ENCODE measurements at places on chromosomes 4 and X.

GRCh38 chr4:55071951-55072350 is 53.4 kb downstream of the KDR start:
- DNase-seq: no peak

- DNase-seq: no peak
Measured at GRCh38 chr4:63901304-63901703, 507.9 kb downstream of the TECRL start.

DNA sequence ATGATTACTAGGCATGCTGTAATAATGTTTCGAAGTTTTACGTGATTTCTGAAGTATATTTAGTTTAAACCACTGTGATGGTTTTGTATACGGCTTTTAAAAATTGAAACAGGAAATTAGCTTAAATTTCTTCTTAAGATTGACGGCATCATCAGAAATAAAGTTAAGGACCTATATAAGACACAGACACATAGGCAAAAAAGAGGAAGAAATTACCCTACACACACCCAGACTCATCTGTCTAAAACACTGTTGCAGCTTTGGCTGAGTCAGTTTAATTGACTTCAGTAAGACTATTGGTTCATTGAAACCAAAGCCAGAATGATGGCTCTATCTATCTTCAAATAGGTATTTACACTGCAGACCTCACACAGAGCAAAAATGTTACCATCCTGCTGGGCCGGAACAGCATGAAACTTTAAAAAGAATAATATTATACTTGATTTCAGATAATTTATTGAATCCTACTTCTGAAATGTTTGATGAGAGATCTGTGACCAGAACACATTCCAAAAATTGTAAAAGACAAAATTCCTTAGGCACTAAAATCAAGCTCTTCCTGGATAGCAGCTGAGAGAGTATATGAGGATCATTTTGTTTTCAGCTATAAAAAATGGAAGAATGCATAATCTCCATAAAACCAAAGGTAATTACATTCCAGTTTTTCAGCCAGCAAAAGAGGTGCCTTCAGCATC is 4.5 kb downstream of the HHIP start:
- DNase-seq: no peak

DNA sequence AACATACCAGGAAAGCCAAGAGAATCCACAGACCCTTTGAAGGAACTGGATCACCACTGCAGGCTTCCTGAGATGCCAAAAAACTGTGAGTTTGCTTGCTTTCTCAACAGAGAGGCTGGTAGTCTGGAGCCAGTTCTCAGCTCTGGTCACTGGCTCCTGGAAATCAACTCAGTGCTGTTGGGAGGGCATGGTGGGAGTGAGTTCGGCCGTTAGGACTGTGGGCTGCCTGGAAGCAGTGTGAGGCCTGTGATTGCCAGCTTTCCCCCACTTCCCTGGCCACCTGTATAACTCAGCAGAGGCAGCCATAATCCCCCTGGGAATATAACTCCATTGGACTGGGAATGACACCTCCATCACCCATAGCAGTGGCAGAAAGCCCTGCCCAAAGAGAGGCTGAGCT is 122.0 kb upstream of the FSTL5 start:
- no peak for DNase-seq

GRCh38 chrX:48688531-48689150 is 5.0 kb downstream of the WAS start:
- DNase-seq: no peak

DNA sequence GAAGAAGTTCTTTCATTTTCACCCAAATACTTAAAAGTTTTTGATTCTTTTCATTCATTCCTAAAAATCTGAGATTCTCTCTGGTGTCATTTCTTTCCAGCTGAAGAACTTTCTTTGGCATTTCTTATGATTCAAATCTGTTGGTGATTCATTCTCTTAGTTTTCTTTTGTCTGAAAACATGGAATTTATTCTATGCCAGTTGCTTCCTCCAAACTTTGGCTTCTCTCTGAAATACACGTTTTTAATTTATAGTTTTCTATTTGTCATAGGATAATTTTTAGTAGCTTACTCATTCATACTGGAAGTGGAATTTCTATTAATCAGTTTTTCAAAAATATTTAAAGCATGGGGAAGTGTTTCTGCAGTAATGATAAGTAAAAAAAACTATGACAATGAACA is 1012.0 kb downstream of the RPA4 start:
- no peak for DNase-seq

DNA sequence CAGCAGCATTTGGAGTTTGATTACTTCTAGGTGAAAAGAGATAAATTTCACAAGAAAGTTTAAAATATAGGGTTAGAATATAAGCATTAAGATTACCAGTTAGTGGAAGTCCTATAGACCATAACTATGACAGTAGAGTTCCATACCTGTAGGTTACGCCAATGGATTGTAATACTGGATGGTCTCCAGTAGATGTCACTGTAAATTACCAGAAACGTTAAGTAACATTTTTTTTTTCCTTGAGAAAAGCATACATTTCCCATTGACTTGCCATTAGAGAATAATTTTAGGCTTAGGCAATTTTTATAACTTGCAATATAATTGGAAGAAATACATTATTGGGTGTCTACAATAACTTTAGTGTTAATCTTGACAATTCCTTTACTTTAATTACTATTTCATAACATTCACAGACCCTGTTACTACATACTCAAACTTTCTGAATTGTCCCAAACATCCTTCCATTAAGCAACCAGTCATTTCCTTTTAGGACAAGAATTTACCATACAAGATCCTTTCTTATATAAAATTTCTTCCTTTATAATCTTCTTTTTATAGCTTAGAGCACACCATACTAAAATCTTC is 304.1 kb upstream of the TECRL start:
- peak; percentile 37 for DNase-seq

DNA sequence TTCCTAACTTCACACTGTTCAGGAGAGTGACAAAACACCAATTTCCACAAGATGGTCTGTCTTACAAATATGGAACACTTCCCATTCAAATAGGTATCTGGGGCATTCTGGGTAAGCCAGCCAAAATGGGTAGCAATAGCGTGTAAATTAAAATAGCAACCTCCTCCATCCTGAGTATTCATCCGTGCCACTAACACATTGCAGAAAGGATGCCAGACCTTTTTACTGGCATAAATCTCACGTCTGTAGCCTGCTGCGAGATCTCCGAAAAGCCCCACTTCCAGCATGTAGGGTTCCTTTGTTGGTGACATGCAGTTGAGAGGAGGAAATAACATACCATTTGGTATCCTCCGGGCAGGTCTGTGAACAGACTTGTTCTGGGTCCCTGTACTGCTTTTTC is 52.7 kb upstream of the RAI2 start:
- no peak for DNase-seq

DNA sequence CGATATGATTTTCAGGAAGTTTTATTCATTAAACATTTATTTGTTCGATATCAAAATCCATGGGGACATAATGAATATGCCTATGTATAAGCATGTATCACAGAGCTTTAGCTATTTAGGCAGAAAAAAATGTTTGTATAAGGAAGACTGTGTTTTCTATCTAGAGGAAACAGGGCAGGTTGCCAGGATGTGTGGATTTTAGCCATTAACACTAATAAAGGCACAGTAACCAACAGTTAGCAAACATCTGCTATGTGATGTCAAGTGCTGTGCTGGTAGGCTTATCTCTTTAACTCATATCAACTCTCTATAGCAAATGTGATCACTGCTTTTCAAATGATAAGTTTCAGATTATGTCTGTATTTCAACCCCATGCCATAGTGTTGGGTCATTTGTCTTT is 708.9 kb upstream of the HS3ST1 start:
- DNase-seq: no peak

- no peak for DNase-seq
Measured at GRCh38 chrX:100731441-100732281, at the start of gene SYTL4. Gene SYTL4, minus strand, starts transcription at chrX:100732121. Its CDS starts 30,084 bp downstream, at chrX:100702037.

- DNase-seq: no peak
Measured at GRCh38 chrX:17497193-17497592, 122.2 kb downstream of the NHS start.

GRCh38 chr4:44422912-44423311 is 25.7 kb downstream of the KCTD8 start:
- no peak for DNase-seq

DNA sequence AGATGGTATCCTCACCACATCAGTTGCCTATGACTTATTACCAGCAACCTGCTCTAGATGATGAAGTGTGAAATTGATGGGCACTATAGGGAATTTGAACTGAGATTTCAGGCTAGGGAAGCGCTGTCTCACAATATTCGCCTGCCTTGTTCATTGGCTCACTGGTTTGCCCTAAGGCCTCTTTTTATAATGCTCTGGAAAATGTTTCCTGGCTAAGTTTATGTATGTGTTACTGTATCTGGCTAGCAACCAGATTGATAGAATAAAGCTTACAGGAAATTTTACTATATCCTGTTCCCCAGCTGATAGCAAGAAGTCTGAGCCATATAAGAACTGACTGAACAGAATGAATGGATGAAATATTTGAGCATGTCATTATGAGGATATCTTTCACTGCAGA is 71.6 kb downstream of the GSTCD start:
- DNase-seq: no peak

DNA sequence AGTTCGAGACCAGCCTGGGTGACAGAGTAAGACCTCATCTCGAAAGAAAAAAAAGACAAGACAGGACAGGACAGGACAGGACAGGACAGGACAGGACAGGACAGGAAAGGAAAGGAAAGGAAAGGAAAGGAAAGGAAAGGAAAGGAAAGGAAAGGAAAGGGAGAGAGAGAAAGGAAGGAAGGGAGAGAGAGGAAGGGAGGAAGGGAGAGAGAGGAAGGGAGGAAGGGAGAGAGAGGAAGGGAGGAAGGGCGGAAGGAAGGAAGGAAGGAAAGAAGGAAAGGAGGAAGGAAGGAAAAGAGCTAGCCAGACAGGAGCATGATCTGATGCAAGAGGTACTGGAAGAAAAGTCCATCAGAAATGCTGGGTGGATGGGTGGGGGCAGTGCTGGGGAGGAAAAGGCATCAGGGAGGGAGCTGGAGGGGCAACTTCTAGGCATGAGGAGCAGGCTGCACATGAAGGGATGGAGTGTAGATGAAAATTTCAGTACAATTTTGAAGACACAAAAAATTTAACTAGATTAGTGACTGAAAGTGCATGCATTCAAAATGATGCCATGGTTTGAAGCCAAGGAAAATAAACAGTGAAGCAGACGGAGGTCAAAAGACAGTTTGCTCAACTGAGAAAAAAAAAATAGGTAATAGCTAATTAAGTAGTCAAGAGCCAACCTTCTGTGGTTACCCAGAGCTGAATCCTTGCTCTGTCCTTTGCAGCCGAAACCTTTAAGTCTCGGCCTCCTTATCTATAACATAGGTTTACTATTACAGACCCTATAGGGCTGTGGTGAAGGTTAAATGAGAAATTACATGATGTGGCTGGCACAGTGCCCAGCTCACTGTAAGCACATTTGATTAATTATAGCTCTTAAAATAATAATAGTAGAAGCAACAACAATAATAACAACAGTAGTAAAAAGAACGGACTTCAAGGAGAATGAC is 59.9 kb downstream of the ZNF827 start:
- no peak for DNase-seq

GRCh38 chr4:84451546-84451945 is 47.5 kb downstream of the NKX6-1 start:
- peak; percentile 0 for DNase-seq

GRCh38 chr4:35772291-35772690 is 472.0 kb downstream of the ARAP2 start:
- no peak for DNase-seq

GRCh38 chr4:188190461-188190860 is 51.2 kb downstream of the TRIML1 start:
- no peak for DNase-seq

DNA sequence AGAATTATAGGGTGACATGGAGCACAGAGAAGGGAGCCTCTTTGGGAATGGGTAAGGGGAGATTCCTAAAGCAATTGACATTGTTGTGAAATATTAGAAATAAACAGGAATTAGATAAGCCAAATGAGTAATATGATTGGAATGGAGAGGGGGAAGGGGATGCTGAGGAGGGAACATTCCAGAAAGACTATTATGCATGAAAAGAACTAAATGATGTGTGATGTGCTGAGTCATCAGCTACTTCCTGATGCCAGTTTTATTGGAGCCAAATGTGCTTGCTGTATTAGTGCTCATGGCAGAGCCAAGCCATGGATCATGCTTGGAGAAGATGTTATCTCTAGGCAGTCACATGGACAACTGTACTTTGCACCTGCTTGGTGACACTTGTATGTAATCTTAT is 189.0 kb upstream of the HCCS start:
- DNase-seq: no peak

GRCh38 chrX:148540671-148541583 is 40.5 kb downstream of the AFF2 start:
- no peak for DNase-seq

DNA sequence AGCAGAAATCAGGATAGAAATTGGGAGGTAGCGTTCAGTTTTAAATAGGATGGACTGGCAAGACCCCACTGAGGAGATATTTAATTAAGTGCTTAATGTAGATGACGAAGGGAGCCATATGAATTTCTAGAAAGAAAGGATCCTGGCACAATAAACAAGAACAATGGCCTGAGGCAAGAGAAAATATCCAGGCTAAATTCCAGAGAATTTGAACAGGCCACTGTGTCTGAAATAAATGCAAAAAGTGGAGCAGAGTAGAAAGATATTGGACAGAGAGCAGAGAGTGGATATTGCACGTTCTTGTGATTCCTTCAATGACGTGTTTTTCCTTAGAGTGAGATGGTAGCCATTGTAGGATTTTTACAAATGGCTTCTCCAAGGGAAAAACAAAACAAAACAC is 1504.8 kb downstream of the C4orf33 start:
- no peak for DNase-seq

DNA sequence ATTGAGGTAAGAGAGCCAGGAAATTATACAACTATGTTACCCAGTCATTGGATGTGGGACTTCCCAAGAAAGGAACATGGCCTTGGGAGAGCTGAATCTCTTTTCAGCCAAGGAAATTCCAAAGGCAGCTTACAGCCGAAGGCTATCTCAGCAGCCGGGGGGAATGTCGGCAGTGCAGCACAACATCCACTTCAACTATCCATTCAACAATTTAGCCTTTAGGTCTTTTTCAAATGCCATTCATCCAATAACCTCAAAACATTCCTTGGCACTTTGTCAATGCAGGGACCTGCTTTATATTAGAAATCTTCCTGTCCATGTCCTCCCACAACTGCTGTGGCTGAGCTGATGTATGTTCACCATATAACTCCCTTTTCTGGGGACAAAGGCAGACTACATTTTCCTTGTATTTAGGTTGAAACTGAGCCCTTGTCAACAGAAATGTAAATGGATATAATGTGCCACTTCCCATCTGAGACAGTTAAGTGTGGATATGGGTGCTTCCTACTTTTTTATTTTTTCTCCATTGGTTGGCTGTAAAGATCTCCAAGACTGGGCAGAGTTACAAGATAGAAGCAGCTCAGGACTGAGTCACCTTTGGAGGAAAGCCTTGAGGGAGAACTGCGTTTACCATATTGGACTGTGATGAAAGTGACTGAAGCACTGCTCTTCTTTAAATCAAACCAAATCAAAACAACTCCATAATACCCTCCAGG is 94.8 kb downstream of the GPRIN3 start:
- no peak for DNase-seq
